ENCODE measurements at places on chromosomes 6 and 20.

GRCh38 chr20:46060301-46060881, 29.4 kb downstream of the NCOA5 start:
- peak; percentile 13 for DNase-seq

- DNase-seq, result peak; percentile 1
Observed at GRCh38 chr6:128112494-128112893, 211.6 kb upstream of the THEMIS start.

- no peak for DNase-seq
Observed at GRCh38 chr6:138521790-138522189, 22.5 kb upstream of the NHSL1 start.

DNA sequence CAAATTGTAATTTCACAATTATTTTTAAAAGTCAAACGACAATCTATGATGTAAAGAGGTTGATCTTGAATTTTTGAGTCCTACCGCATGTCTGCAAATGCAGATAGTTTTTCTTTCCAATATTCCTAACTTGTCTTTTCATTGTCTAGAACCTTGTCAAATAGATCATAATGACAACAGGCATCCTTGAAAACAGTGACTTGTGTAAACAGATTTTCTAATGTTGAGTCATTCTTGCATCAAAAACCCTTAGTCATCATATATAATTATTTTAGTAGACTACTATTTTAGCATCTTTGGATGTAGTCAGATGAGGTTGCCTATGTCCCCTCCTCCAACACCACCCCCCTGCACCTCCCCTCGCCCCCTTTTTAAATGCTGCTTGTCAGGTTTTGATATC, 43.8 kb downstream of the BMP6 start:
- peak; percentile 26 for DNase-seq

GRCh38 chr6:6659600-6660327, 71.2 kb downstream of the LY86 start:
- DNase-seq, result no peak

- no peak for DNase-seq
Observed at GRCh38 chr6:23499549-23499948, 626.5 kb upstream of the NRSN1 start.

- DNase-seq, result peak; percentile 43
Observed at GRCh38 chr6:46899659-46900058, 22.1 kb downstream of the ADGRF5 start.

GRCh38 chr6:25417046-25417605, 138.0 kb downstream of the CARMIL1 start:
- no peak for DNase-seq

DNA sequence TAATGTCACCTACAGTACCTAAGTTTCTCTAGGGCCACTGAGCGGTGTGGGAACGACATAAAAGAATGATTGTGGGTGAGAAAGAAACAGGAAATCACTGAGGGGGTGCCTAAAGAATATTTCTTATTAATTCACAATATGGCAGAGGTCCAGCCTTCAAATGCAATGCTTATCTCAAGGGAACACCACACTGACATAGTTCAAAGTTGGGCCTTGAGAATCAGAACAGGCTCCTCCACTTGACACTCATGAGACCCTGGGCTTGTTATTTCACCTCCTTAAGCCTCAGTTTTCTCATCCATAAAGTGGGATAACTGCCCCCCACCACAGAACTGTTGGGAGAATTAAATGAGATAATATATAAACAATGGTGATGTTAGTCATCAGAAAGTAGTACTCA, 40.4 kb upstream of the ARHGAP18 start:
- no peak for DNase-seq

DNA sequence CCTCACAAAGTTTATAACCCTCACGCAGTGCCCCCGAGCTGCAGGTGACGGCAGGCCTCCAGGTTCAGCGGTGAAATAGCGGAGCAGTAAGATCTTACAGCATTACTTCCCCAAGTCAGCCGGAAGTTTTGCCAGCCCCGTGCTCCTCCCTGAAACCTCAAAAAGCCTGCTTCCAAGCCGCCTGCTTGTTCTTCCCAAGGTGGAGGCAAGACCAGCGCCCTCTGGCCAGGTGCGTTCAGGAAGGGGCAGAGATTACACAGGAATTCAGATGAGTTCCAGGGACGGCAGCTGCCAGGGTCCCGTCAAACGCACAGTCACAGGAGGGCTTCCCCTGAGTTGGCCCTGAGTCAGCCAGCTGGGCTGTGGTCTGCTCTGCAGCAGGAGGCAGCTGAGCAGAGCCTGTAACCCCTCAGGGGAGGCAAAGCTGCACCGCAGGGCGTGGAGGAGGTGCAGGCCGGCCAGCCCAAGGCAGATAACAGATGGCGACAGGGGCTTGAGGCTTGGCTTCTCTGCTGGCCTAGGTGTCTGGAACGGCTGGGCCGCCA, 124.1 kb upstream of the RPS6KA2 start:
- no peak for DNase-seq

Measured in EH (cell line).